ENCODE measurements at places on chromosomes 2 and 18.

GRCh38 chr2:165070076-165070475 is 114.8 kb upstream of the SLC38A11 start:
- DNase-seq: no peak

DNA sequence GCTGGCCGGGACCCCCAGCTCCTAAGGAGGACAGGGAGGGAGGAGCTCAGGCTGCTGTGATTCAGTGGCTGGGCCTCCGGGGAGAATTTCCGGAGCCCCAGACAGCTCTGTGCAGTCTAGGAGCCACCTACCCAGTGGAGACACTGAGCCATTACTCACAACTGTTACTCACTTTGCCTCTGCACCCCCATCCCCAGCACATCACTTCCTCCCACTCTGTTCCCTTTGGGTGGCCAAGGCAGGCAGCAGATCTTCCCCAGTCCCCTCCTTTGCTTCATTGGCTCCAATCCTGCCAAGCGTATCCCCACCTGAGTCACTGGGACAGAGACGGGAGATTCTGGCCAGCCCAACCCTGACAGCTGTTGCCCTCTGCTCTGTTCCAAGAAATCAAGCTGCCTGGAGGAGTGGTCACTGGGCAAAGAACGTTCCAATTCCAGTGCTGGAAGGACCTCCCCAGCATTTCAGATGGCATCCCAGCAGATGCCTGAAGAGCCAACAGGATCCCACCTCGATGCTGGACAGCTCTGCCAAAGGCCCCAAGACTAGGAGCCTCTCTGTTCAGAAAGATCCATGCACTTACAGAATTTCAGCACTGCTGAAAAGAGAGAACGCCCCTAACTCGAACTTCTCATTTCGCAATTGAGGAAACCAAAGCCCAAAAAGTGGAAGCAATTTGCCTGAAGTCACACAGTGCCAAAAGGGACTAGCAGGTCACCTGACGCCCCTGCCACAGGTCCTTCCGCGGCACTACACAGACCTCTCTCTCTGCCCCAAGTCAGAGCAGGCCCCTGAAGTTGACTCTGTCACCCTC is 68.3 kb downstream of the TNS1 start:
- DNase-seq: no peak

DNA sequence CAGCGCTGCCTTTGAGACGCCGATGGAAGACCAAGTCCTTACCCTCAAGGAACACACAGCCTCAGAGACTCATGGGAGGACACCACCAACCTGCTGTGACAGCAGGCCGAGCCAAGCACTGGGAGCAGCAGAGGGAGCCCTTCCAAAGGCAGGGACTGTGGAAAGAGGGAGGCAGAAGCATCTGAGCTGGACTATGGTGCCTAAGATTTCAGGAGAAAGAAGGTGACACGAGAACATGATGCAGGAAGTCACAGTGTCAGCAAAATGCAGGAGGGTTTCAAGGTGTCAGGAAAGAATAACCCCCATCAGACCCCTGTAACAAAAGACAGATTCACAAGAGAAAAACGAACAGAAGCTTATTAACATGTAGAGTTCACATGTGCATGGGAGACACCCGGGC is 24.2 kb upstream of the COX7A2L start:
- DNase-seq: no peak

DNA sequence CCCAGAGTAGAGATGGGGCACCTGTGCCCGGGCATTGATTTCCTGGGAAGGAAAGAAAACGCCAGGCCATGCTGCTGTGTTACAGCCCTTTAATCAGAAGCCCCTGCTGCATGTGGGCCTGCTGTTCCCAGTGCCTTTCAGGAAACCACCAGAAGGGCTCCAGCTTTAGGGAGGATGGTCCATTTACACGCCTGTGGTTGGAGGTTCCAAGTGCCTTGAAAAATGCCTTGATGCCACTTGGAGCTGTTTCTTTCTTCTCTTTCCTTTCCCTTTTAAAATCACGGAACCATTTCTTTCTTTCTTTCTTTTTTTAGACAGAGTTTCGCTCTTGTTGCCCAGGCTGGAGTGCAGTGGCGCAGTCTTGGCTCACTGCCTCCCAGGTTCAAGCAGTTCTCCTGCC is 60.5 kb downstream of the AGAP1 start:
- no peak for DNase-seq

- peak; percentile 85 for DNase-seq
Observed at GRCh38 chr2:172106108-172106961, 3.6 kb upstream of the DLX2 start.

- no peak for DNase-seq
Observed at GRCh38 chr18:4541588-4541987, 86.5 kb upstream of the DLGAP1 start.

DNA sequence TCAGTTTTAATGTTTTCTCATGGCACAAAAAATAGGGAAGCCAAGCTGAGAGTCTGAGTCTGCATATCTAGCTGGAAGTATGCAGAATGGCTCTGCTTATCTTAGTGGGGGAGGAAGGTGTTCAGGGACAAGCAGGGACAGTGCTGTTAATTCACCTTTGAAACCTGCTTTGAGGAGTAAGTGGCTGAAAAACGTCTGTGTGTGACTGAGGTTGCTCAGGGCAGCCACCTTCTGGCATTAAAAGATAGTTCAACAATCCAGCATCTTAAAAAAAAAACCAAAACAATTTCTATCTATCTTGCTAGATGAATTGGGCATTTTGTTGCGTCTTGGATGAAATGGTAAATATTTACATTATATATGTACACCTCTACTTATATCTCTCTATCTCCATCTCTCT is 2.0 kb upstream of the TRPM8 start:
- no peak for DNase-seq

DNA sequence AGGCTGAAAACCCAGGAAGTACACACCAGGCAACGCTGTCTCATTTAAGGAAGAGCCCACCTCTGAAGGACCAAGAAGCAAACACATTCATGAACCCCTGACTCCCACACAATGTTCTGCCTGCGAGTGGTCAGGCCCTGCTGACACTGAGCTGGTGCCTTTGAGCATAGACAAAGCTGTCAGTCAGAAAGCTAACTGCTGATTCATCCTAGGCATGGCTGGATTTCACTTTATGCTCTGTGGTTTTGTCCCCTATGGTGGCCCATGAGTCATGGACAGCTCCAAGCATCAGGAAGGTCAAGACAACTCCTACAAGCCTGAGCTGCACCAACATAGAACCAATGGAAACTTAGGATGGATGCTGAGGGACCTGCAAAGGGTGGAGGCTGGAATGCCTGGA is 78.9 kb downstream of the UXS1 start:
- DNase-seq: no peak

- DNase-seq: no peak
Observed at GRCh38 chr18:21452276-21452780, 148.2 kb downstream of the ESCO1 start.

GRCh38 chr2:168155046-168155445 is 92.3 kb downstream of the STK39 start:
- DNase-seq: no peak

- DNase-seq: peak; percentile 94
Observed at GRCh38 chr2:16034151-16034974, 94.0 kb downstream of the MYCN start.

DNA sequence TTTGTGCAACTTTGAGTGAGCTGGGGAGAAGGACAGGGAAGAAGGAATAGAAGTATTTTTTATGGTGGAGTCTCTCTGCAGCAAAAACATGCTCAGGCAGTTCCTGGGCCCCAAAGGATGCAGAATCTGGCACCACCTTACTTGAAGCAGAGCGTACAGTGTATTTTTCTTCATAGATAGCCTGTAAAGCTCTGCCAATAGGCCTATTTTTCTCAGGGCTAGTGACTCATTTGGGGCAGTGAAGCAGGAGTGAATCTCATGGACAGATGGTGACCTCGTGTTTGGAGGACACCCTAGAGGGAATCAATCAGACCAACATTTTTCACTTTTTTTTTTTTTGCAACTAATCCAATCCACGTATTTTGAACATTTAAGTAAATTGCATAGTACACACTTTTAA is 268.1 kb upstream of the CXCR4 start:
- DNase-seq: no peak

GRCh38 chr2:25905126-25905525 is 26.8 kb upstream of the ASXL2 start:
- DNase-seq: no peak

DNA sequence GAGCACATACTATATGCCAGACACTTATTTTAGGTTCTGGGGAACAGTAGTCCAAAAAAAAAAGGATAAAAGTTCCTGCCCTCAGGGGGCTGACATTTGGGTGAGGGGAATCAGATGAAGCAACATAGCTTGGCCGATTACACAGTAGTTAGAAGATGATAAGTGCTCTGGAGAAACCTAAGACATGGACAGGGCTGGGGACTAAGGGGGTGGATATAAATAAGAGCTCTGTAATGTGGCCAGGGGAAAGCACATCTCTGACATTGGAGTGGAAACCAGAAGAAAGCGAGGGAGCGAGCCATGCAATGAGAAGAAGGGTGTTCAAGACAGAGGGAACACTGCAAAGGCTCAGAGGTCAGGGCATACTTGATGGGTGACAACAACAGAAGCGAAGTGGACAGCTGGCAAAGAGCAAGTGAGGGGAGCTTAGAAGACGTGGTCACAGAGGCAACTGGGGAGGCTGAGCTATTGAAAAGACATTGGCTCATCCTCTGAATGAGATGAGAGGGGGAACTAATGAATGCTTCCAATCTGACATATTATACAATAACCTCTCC is 11.4 kb downstream of the TMEM182 start:
- no peak for DNase-seq

- DNase-seq: peak; percentile 61
Observed at GRCh38 chr18:54983041-54983686, 23.9 kb upstream of the CCDC68 start.

GRCh38 chr2:119230219-119231185 is 6.9 kb downstream of the STEAP3 start:
- DNase-seq: no peak

Data from NCI-H526 (cell line).